Stimulated activated CD8-positive, alpha-beta memory T cell treated with anti-CD3 and anti-CD28 coated beads, Interleukin-4, amount 100 ng/mL, for 1 hour (primary cell): ENCODE measurements at places on chromosomes 12 and 14.

GRCh38 chr14:30138567-30138966 is 210.9 kb upstream of the PRKD1 start:
- DNase-seq = no peak

DNA sequence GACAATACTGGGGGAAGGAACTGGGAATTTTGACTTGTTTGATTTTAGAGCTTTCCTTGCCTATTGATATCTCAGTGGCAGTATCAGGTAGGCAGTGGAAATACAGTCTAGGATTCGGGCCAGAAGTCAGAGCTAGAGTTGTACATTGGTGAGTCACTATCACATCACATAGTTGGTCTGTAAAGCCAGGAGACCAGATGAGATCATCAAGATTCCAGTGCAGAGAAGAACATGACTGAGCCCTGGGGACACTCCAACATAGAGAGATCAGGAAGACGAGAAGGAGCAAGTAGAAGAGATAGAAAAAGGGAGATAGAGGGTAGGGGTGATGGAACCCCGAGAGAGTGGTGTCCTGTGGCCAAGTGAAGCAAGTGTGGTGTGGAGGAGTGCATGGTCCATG is 46.6 kb upstream of the NR1H4 start:
- no peak for DNase-seq

- no peak for DNase-seq
Measured at GRCh38 chr12:2372735-2373134, 319.9 kb downstream of the CACNA1C start.

- DNase-seq = no peak
Measured at GRCh38 chr12:68269779-68270178, 16.4 kb upstream of the IL22 start.

GRCh38 chr14:37610945-37611523 is 15.6 kb downstream of the TTC6 start:
- no peak for DNase-seq

DNA sequence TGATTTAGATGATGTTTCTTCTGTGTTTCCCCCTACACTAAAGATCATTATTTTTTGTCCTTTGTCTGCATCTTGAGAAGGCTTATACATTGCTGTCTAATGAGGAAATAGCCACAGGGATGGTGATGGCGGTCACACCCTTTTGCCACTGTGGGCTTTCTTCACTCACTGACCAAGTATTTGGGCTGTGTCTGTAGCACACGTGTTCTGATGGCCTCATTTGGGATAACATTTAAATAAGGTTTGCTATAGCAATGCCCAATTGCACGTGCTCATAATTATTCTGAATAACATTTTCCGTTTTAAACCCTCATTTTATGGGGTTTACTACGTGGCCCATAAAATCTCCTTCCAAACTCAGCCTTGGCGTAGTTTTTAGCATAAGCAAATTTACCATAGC is 230.3 kb upstream of the PRICKLE1 start:
- no peak for DNase-seq

DNA sequence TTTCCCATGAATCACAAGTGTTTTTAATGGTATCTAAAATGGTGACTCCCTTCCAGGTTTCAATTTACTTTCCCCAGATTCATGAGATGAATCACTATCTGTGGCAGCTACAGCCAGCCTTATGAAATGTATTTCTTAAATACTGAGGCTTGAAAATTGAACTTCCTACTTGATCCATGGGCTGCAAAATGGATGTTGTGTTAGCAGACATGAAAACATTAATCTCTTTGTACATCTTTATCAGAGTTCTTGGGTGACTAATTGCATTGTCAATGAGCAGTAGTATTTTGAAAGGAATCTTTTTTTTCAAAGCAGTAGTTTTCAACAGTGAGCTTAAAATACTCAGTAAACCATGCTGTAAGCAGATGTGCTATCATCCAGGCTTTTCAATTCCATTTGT is 250.8 kb downstream of the SLC6A15 start:
- no peak for DNase-seq

DNA sequence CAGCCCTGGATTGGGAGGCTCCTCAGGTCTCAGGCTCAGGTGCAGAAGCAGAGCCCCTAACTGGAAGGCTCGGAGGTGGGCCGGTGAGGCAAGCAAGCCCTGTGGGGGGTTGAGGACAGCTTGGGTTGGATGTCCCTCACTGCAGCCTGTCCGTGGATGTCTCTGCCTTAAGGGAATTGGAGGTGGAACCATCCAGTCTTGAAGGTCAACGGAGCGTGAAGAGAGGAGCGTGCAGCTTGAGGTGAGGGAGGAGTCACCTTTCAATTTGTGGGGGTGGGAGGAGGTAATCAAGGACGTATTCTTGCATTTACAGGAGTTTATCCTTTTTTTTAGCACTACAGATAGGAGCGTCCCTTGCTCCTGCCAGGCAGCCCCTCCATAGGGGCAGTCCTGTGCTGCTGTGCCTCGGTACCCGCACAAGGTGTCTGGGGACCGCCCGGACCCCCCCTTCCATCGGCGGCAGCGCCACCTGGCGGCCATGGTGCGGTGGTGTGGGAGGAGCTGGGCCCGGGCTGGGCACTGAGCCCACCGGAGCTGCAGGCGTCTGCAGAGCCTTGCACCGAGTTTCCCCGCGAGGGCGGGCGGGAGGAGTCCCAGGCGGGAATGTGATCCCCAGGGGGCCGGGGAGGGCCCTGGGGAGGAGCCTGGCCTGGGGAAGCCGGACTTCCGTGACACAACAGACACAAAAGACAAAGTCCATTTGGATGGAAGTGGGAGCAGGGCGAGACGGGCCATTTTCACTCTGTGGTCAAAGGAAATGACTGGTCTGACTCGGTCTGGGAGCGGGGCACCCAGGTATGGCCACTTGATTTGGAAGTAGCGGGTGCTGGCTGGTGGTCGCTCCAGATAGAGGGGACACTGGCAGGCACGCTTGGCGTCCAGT is 864 bp downstream of the DNAJC22 start:
- peak; percentile 62 for DNase-seq

- DNase-seq = no peak
Measured at GRCh38 chr14:50036637-50037036, 79.7 kb downstream of the VCPKMT start.

GRCh38 chr12:76158518-76159321 is 74.2 kb upstream of the NAP1L1 start:
- DNase-seq = peak; percentile 11

GRCh38 chr12:125131958-125132357 is 66.7 kb downstream of the AACS start:
- DNase-seq = no peak

- DNase-seq = no peak
Measured at GRCh38 chr12:29051221-29051620, 97.9 kb upstream of the FAR2 start.

GRCh38 chr14:73476451-73476931 is 14.2 kb upstream of the RIOX1 start:
- no peak for DNase-seq

DNA sequence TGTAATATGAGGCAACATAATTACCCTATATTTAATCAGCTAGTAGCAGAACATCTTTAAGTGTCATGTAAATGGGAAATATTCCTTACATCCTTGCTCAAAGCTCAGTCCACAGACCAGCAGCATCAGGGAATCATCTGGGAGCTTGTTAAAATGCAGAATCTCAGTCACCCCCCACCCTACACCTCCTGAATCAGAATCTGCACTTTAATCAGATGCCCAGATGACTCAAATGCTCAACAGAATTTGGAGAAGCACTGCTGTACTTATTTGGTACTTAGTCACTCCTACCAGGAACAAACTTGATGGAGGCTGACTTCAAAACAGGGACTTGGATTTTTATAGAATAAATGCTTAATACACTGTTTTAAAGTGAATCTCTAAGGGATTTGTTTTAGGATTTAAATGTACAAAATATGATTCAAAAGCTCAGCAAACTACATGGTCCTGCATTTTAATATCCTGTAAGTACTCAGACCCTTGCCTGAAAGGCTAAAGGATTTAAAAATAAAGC is 96.5 kb downstream of the ARMH4 start:
- no peak for DNase-seq

DNA sequence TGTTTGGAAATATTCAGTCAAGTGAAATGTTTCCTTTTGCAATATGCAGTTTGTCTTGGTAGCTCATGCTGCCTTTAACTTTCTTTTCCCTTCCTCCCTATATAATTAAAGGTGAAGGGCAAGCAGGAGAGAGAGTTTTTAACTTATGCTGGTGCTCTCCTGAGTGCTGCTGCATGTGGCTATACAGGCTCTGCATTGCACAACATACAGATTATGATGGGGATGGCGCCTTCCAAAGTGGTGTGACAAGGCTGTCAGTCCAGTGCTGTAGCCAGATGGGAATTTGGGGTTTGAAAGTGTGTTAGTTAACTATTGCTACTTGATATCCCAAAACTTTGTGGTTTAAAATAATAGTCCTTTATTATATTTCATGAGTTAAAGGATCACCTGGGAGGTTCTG is 199.0 kb downstream of the ATP23 start:
- DNase-seq = no peak

DNA sequence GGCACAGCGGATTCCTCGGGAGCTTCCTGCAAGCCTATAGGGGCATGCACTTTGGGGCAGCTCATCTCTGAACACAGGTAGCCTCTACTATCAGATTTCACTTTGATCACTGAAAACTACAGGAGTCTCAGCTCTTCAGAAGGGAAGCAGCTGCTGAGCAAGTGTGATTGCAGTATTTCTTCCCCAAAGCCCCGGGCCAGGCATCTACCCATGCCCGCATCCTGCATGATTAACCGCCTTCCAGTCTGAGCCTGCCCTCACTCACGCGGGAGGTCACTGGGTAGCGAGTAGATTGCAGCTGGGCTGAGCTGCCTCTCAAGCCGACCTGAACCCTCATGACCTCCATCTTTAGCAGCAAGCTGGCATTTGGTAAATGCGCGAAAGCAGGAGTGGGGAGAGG is 334.7 kb downstream of the DPF3 start:
- DNase-seq = no peak

- DNase-seq = no peak
Measured at GRCh38 chr14:53567236-53567780, 389.3 kb downstream of the BMP4 start.

- DNase-seq = no peak
Measured at GRCh38 chr12:106907411-106907810, 48.3 kb upstream of the TMEM263 start.

GRCh38 chr12:30484658-30485057 is 211.0 kb downstream of the IPO8 start:
- no peak for DNase-seq

GRCh38 chr12:8709124-8709830 is 11.5 kb downstream of the RIMKLB start:
- DNase-seq = no peak
